ENCODE measurements at places on chromosomes 7 and 10.

GRCh38 chr7:157402911-157403534 is 66.2 kb downstream of the DNAJB6 start:
- DNase-seq = no peak

- no peak for DNase-seq
Observed at GRCh38 chr7:34245246-34245645, 339.9 kb downstream of the BMPER start.

GRCh38 chr10:80501913-80502521 is 35.7 kb upstream of the SH2D4B start:
- no peak for DNase-seq

- DNase-seq = no peak
Observed at GRCh38 chr7:37455081-37455480, 6.4 kb upstream of the ELMO1 start.

DNA sequence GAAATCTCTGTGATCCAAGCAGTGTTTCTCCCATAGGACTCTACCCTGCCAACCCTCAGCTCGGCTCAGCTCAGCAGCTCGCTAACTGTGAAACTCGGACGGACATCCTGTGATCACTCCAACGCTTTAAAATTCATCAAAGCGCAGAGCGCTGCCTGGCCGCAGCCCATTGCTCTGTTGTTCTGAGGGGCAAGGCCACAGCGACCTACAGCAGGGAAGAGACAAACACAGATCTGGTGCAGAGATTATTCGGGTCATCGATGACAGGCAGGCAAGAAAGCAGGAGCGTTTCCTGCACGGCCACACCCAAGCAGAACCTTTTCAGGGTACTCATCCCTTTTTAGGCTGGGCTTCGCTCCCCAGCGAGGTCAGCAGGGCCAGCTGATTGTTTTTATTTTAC is 72.1 kb downstream of the INSIG1 start:
- DNase-seq = no peak

Measured in Peyer's patch (tissue), 4 donors.